ENCODE measurements at places on chromosomes 6 and 20. TPM values are rescaled to one million over a fixed set of nuclear protein-coding genes. Genes with fewer than 3 reads are reported as not detected.

The GRM1 gene
- total RNA-seq, result not detected

The TNFAIP3 gene
- total RNA-seq, result 24.2 TPM

- DNase-seq, result no peak
These were observed 29.8 kb downstream of the AFDN start for GRCh38 chr6:167856474-167856873.

GRCh38 chr6:147392917-147393625, 115.4 kb upstream of the SAMD5 start:
- no peak for DNase-seq

DNA sequence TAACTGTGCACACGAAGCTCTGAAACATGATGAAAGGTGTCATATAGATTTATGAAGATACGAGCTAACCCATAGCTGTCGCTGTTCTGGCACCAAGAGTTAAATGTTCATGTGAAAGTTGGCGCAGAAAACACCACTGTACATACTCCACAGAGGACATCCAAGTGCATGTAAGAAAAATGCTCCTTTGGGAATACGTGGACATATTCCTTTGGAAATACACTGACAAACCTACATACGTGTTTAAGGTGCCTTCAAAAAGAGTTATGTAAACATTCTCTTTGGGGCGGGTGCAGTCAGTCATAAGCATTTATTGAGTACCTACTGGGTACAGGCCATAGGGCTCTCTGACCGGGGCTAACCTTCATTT, 723 bp upstream of the ARID1B start:
- no peak for DNase-seq

DNA sequence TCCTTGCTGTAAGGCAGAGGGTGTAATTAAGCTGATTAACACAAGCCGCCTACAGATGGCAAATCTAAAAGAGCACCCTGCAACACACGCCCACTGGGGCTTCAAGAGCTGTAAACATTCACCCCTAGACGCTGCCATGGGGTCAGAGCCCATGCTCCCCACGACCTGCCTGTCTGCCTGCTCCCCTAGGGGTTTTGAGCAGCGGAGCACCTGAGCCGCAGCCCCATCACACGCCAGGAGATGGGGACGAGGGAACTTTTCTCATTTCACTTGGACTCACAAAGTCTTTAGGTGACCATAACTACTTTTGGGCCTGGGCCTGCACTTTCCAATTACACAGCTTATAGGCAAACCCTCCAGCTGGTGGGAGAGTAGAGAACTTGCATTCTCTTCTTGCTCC, 99.0 kb upstream of the SOX4 start:
- DNase-seq, result no peak

- no peak for DNase-seq
These were observed 45.4 kb upstream of the ECI2 start for GRCh38 chr6:4180652-4181255.

- DNase-seq, result no peak
These were observed 169.7 kb downstream of the HAO1 start for GRCh38 chr20:7770578-7770977.

Data from omental fat pad (tissue), 4 donors.